ENCODE measurements at places on chromosomes 6 and 20. TPM values are rescaled to one million over a fixed set of nuclear protein-coding genes. Genes with fewer than 3 reads are reported as not detected.

- peak; percentile 64 for ATAC-seq
Observed at GRCh38 chr20:40717343-40717865, 28.4 kb upstream of the MAFB start.

DNA sequence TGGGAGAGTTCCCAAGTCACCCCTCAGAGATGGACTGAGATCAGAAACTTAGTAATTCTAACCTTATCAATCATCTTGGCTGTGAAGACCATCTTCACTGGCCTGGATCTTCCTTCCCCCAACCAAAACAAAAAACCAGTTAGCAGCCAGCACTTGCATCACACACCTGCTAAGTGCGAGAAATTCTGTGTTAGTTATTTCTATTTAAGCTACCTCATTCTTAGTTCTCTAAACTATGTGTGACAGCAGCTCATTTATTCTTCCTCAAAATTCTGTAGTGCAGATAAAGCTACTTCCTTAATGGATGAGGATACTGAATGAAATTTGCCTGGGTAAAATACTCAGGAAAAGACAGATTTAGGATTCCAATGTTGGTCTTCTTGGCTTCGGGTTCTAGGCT lies 18.2 kb upstream of the TAGAP start:
- ATAC-seq: no peak

DNA sequence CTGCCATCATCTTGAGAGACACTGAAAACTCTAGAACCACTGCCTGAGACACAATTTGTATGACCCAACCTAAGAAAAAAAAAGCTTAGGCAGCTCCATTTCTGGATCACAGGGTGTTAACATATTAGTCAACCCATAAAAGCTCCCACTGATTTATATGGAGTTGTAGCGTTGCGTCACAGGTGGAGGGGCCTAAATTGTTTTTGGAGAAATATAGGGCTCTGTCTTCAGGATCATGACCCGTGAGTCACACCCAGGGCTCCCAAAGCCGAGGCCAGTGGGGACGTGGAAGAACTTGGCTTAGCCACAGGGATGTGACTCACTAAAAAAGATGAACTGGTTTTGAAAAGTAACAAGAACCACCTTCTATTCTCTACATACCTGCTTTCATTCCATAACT lies 116.5 kb upstream of the BMP2 start:
- ATAC-seq: peak; percentile 96

GRCh38 chr20:38815446-38815845 lies 9.9 kb downstream of the PPP1R16B start:
- ATAC-seq: no peak

DPPA5 gene
- total RNA-seq: not detected

DNA sequence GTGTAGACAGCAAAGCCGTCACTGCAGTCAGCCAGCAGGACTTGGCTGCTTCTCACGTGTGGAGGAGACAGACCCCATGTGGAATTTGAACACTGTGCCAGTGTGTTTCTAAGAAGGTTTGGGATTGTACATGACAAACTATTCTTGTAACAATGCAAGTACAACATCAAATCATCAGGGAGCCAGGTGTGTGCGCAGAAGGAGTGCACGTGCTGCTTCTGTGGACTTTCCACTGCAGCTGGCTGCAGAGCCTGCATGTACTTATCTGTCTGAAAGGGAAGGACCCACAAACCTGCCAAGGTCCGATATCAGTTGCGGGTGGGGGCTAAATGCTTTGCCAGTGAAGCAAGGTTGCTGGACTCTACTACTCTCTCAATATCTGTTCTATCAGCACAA lies 211.6 kb downstream of the WDR27 start:
- ATAC-seq: no peak

- no peak for ATAC-seq
Observed at GRCh38 chr6:15926256-15926655, 202.6 kb upstream of the MYLIP start.

DNA sequence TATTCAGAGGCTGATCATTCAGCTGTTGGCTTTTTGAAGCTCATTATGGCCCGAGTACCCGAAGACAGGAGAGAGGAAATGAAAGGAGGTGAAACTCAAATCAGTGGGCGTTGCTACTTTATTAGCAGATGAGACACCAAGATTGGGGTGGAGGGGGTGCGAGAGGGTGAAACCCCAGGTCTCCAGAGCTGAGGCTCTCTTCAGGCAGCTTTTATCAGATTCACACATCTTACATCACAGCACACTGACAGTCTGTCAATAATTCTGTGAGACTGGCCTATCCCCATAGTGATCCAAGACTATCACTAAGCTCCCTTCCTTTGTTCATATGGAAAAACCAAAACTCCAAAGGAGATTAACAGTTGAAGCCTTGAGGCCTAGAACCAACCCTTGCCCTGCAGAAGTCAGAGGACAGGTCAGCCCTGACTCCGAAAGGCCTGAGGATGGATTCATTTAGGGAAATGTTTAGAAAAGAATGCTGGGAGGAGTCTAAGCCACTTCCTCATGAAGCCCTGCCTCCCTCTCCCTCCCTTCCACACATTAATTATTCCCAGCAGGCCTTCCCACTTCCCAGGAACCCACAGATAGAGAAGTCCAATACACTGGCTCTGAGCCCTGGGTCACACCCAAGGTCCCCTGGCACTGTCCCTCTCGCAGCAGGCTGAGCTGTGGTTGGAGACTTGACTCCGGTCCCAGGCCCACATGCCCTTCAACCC lies 23.2 kb downstream of the TRERF1 start:
- peak; percentile 44 for ATAC-seq

GRCh38 chr20:36043441-36043840 lies 75.1 kb downstream of the CNBD2 start:
- no peak for ATAC-seq

- no peak for ATAC-seq
Observed at GRCh38 chr20:17958373-17959256, 10.0 kb downstream of the SNX5 start.

DNA sequence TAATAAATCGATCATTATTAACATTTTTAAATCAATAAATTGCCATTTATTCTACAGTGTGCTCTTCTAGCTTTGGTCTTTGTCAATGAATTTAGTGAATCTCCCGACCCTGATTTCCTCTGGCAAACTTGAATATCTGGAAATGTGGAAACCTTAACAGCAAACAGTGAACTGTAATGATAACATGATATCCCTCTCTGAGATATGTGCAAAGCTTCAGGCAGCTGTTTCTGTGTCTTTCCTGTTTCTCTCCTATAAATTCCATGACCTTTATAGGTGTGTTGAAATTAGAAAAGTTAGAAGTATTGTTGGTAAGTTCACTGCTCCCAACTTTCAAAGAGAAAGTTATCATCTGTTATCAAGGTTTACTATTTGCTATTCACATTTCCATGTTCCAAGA lies 218.8 kb upstream of the RNF217 start:
- no peak for ATAC-seq
